Kidney (tissue), 22 donors: ENCODE measurements at places on chromosomes 4 and X.

DNA sequence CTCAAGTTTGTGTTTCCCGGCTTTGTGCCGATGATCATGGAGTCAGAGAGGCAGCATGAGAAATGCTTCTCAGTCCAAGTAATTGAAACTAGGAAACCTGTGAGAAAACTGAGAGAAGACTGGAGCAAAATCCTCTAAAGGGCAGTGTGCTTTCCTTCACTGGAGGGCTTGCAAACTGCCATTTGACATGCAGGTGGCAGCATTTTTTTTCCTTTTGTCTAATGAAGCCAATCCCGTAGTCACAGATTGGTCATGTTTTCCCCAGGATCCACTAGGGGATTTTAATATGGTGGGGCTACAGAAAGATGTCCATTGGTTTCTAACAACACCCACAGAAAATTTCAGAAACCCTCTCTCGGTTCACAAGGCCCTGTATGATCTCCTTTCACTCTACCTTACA, 117.4 kb upstream of the NUDT10 start:
- H3K27ac ChIP-seq = no peak overlapping the region
- DNase-seq = no peak
- H3K27me3 ChIP-seq = no peaks in the 10 kb centered on the region
- H3K36me3 ChIP-seq = no peaks in the 10 kb centered on the region
- no peaks in the 10 kb centered on the region for H3K4me1 ChIP-seq

GRCh38 chrX:53224860-53225797, at the start of gene KDM5C:
Gene KDM5C, minus strand, starts transcription at chrX:53225207. Its CDS starts 318 bp downstream, at chrX:53224889.
- H3K27ac ChIP-seq = peak within 1 kb of the TSS; percentile 88
- H3K4me3 ChIP-seq = peak within 1 kb of the TSS; percentile 93
- H3K27me3 ChIP-seq = peaks cover 9% of the 10 kb centered on the region
- H3K4me1 ChIP-seq = peaks cover 16% of the 10 kb centered on the region
- H3K36me3 ChIP-seq = no peaks in the 10 kb centered on the region

- DNase-seq = no peak
- H3K27me3 ChIP-seq = no peaks in the 10 kb centered on the region
- H3K27ac ChIP-seq = no peak overlapping the region
- no peak overlapping the region for H3K4me3 ChIP-seq
- H3K36me3 ChIP-seq = no peaks in the 10 kb centered on the region
These were observed 19.6 kb upstream of the SOD3 start for GRCh38 chr4:24775750-24776149.

DNA sequence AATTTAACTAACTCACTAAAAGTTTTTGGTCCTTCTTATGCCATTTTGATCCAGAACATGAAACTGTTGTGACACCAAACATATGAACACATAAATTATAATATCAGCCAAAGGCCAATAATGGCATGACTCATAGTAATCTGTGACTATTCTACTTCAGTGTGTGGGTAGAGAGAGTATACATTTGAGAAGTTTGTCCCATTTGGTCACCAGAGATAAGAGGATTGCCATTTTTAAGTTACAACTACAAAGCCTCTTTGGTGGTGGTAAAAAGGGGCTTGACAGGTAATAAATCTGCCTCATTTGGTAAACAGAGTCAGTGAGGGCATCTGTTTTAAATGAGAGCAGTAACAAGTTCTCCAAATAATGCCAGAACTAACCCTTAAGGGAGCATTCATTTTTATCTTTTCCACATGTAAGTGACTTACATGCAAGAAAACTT, 117.9 kb downstream of the TBC1D19 start:
- no peaks in the 10 kb centered on the region for H3K36me3 ChIP-seq
- H3K4me3 ChIP-seq = no peak overlapping the region
- no peaks in the 10 kb centered on the region for H3K4me1 ChIP-seq
- no peaks in the 10 kb centered on the region for H3K27me3 ChIP-seq

GRCh38 chr4:163895378-163896005, 401.0 kb downstream of the TMA16 start:
- no peaks in the 10 kb centered on the region for H3K4me1 ChIP-seq
- DNase-seq = no peak
- no peak overlapping the region for H3K27ac ChIP-seq
- no peaks in the 10 kb centered on the region for H3K27me3 ChIP-seq
- no peaks in the 10 kb centered on the region for H3K36me3 ChIP-seq
- no peak overlapping the region for H3K4me3 ChIP-seq

GRCh38 chr4:152223600-152223999, 312.3 kb downstream of the FBXW7 start:
- peaks cover 4% of the 10 kb centered on the region for H3K4me1 ChIP-seq
- peak overlapping the region; percentile 78 for H3K27ac ChIP-seq
- H3K27me3 ChIP-seq = no peaks in the 10 kb centered on the region
- no peaks in the 10 kb centered on the region for H3K36me3 ChIP-seq

- H3K4me3 ChIP-seq = no peak overlapping the region
- H3K4me1 ChIP-seq = no peaks in the 10 kb centered on the region
- DNase-seq = peak; percentile 5
- H3K27me3 ChIP-seq = no peaks in the 10 kb centered on the region
- no peaks in the 10 kb centered on the region for H3K36me3 ChIP-seq
- H3K27ac ChIP-seq = no peak overlapping the region
These were observed 459.4 kb upstream of the LCORL start for GRCh38 chr4:18480928-18481327.

DNA sequence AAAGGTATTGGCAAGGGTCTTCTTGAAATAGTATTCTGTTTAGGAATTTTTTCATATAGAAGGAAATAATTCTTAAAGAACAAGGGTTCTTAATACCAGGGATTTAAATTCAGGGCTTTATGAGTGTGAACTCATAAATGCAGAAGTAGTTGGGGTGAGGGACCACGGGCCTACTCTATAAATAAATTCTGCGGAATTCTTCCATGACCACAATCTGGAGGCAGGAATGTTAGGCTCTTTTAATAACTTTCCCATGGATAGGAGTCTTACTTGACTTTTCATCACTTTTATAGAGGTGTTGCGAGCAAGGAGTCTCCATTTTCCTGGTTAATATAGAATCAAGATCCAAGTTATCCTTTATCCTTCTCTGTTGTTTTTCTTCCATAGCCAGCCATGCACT, 76.7 kb upstream of the SLC4A4 start:
- H3K27ac ChIP-seq = no peak overlapping the region
- no peaks in the 10 kb centered on the region for H3K27me3 ChIP-seq
- no peak overlapping the region for H3K4me3 ChIP-seq
- DNase-seq = no peak
- no peaks in the 10 kb centered on the region for H3K4me1 ChIP-seq

DNA sequence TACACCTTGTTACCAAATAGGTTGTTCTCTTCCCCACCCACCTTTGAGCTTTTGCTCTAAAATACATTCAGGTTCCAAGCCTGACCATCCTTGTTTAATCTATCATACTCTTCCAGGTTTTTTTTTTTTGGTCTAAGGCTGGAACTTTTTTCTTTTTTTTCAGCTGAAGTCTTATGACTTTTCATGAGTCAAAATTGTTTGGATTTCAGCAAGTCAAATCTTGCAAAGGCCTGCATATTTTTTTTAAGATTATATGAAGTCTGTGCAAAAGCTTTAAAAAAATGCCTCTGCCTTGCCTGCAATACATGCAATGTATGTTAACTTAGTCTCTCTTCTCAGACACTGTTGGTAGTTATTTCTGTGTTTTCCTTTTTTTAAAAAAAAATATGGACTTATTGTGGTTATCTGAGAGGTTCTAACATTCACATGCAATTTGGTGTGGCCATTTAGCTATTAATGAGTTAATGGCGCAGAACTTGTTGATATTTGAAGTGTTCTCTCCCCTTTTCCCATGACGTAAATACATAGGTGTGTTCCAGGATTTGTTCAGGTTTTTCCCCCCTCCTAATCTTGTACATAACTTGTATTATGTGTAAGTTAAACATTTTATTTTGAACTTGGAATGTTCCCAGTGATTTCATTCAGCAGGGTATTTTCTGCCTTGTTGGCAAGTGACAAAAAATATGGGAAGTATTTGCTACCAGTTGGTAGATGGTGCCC, 58.7 kb downstream of the CCKAR start:
- no peak overlapping the region for H3K27ac ChIP-seq
- no peak for DNase-seq
- H3K27me3 ChIP-seq = no peaks in the 10 kb centered on the region
- H3K4me3 ChIP-seq = no peak overlapping the region
- H3K4me1 ChIP-seq = no peaks in the 10 kb centered on the region
- peaks cover 8% of the 10 kb centered on the region for H3K36me3 ChIP-seq

DNA sequence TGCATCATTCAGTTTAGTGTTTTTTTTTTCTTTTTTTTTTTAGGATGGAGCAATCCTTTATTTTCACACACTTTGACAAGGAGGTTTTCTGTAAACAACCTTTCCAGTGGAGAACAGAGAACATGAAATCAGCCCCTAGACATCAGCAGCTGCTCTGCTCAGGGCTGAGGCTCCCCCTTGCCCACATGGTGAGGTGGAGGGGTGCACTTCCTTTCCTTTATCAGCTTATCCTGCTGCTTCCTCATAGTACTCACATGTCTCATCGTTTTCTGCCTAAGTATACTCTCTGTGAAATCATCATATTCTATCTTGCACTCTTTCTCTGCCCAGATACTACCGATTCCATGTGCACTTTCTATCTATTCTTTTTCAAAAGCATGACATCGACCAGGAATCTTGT, 47.6 kb upstream of the PRSS12 start:
- H3K4me3 ChIP-seq = no peak overlapping the region
- no peak for DNase-seq
- no peaks in the 10 kb centered on the region for H3K36me3 ChIP-seq
- no peaks in the 10 kb centered on the region for H3K27me3 ChIP-seq
- H3K4me1 ChIP-seq = no peaks in the 10 kb centered on the region

- peaks cover 4% of the 10 kb centered on the region for H3K36me3 ChIP-seq
- DNase-seq = no peak
- H3K4me3 ChIP-seq = no peak overlapping the region
- H3K27me3 ChIP-seq = no peaks in the 10 kb centered on the region
- no peaks in the 10 kb centered on the region for H3K4me1 ChIP-seq
These were observed 167.5 kb upstream of the DGKK start for GRCh38 chrX:50638123-50638522.

DNA sequence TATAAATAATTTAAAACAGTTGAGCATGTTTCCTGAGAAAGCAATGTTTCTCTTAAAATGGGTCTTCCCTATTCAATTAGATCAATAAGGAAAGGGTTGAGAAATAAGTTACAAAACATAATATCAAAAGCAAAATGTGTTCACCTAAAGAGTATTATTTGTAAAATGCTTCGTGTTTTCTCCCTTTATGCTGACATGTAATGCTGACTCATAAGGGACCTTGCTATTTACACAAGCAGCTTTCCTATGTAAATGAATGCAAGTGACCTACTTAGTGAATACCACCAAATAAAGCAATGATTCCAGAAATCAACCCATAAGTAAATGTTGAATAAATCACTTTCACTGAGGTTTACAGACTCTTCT, 91.5 kb downstream of the ELOVL6 start:
- H3K27ac ChIP-seq = no peak overlapping the region
- H3K27me3 ChIP-seq = no peaks in the 10 kb centered on the region
- no peaks in the 10 kb centered on the region for H3K36me3 ChIP-seq
- DNase-seq = no peak
- no peak overlapping the region for H3K4me3 ChIP-seq
- H3K4me1 ChIP-seq = no peaks in the 10 kb centered on the region

DNA sequence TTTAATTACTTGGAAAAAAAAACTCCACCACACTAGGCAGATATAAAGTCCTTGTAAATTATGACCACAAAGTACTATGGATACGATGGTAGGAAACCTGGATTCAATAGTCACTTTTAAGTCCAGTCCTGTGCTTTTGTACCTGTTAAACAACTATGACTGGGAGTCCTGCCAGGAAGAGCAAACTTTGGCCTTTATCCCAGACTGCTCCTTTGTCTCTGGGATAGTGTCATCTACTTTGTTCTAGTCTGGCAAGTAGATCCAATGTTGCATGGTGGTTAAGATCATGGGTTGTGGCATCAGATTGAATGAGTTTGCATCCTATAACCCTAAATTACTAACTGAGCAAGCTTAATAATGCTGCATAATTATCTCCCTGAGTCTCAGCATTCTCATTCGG, 175.3 kb upstream of the FGF13 start:
- no peaks in the 10 kb centered on the region for H3K27me3 ChIP-seq
- no peak overlapping the region for H3K27ac ChIP-seq
- no peak for DNase-seq
- no peaks in the 10 kb centered on the region for H3K4me1 ChIP-seq
- no peak overlapping the region for H3K4me3 ChIP-seq

GRCh38 chr4:36652857-36653256, 371.4 kb downstream of the DTHD1 start:
- no peaks in the 10 kb centered on the region for H3K4me1 ChIP-seq
- no peak overlapping the region for H3K4me3 ChIP-seq
- no peaks in the 10 kb centered on the region for H3K36me3 ChIP-seq
- no peaks in the 10 kb centered on the region for H3K27me3 ChIP-seq
- DNase-seq = no peak
- H3K27ac ChIP-seq = no peak overlapping the region

- H3K27ac ChIP-seq = no peak overlapping the region
- H3K4me3 ChIP-seq = no peak overlapping the region
- H3K4me1 ChIP-seq = no peaks in the 10 kb centered on the region
- H3K36me3 ChIP-seq = no peaks in the 10 kb centered on the region
These were observed 106.7 kb upstream of the GK2 start for GRCh38 chr4:79514621-79515329.

DNA sequence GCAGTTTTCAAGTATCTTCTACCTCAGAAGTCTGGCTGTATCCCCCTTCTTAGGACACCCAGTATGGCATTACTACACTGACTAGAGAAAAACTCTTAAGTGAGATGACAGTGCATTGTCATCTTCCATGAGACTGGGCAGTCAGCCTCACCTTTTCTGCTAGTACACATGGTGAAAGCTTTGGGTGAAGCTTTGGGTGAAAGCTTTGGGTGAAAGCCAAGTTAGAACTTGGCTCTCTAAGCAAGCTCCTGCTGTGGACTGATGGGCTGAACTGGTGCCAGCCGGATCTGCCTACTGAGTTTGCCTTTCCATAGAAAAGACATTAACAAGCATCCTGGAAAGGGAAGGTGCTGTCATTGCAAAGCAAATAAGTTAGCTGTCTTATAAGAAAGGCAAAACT, 8.8 kb downstream of the EPHA5 start:
- H3K27ac ChIP-seq = no peak overlapping the region
- no peaks in the 10 kb centered on the region for H3K36me3 ChIP-seq
- DNase-seq = no peak
- no peak overlapping the region for H3K4me3 ChIP-seq

- H3K4me3 ChIP-seq = no peak overlapping the region
- DNase-seq = no peak
- H3K27me3 ChIP-seq = no peaks in the 10 kb centered on the region
- no peak overlapping the region for H3K27ac ChIP-seq
- no peaks in the 10 kb centered on the region for H3K4me1 ChIP-seq
These were observed 53.1 kb downstream of the FAM114A1 start for GRCh38 chr4:38920677-38921076.

DNA sequence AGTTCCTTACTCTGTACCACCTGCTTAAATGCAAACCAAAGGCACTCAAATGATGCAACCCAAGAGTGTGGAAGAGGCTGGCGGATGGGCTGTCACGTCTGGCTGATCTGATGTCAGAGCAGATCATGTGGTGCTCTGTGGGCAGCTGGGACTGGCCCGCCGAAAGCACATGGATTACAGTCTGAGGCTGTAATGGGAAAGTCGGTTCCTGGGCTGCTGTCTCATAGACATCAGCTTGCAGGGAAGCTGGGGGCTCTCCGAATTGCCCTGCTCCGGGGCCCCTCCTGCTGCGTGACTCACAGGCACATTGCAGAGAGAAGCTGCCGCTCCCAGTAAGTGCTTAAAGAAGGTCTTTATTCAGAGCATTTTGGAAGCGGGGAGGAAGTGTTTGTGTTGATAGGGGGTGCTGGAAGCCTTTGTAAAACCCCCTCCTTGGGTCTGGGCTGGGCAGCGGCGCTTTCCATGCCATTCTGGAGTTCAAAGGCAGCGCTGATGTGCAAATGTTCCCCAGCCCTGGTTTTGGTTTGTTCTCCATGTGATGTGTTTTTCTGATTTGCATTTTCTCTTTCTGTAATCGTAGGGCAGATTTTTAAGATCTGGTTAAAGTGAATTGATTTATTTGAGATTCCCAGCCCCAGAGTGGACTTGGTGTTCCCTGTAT, 181.1 kb downstream of the LARP7 start:
- no peak overlapping the region for H3K27ac ChIP-seq
- no peaks in the 10 kb centered on the region for H3K4me1 ChIP-seq
